Sciatic nerve (tissue), 2 donors: ENCODE measurements at places on chromosomes 2 and 18. TPM values are rescaled to one million over a fixed set of nuclear protein-coding genes. Genes with fewer than 3 reads are reported as not detected.

Gene CTDP1
- total RNA-seq = 15.7 TPM

Gene TBC1D8
- total RNA-seq = 20.1 TPM

Gene SERPINB4
- total RNA-seq = not detected

Gene WIPF1
- total RNA-seq = 107 TPM

DNA sequence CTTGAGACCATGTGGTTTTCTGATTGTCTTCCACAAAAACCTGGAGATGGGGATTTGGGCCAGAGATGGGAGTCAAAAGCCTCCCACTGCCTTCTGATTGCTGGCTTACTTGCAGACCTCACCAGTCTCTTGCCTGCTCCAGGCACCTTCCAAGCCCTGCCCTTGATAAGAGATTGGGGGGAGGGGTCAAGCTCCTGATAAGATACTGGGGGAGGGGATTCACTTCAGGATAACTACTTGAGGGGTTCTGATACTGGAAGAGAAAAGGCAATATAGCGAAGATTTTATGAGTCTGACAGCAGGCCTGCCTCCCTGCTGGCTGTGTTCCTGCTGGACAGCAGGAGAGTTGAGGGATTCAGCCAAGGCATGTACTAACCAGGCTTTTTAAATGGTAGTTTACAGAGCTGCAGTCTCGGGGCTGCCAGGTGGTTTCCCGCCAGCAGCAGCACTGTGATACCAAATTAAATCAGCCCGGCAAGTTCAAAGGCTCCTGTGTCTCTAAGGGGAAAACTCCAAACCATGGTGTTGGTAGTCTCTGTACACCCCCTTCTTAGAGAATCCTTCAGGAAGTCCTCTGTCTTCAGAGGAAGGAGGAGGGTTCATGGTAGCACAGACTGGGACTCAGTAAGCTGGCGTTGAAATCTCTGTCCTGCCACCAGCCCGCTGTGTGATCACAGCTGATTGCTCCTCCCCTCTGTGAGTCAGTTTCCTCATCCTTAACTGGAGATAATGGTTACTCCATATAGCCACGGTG lies 58.3 kb downstream of the FBXO36 start:
- no peak for DNase-seq

GRCh38 chr2:60536746-60537145 lies 16.7 kb downstream of the BCL11A start:
- no peak for DNase-seq

DNA sequence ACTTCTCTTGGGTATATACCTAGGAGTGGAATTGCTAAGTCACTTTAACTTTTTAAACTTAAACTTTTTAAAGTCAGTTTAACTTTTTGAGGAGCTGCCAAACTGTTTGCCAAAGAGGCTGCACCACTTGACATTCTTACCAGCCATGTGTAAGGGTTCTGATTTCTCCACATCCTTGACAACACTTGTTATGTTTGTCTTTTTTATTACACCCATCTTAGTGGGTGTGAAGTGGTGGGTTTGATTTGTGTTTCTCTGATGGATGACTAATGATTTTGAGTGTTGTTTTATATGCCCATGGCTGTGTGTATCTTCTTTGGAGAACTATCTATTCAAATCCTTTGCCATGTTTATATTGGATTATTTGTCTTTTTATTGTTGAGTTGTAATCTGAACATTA lies 13.6 kb downstream of the ASAP2 start:
- DNase-seq = no peak

DNA sequence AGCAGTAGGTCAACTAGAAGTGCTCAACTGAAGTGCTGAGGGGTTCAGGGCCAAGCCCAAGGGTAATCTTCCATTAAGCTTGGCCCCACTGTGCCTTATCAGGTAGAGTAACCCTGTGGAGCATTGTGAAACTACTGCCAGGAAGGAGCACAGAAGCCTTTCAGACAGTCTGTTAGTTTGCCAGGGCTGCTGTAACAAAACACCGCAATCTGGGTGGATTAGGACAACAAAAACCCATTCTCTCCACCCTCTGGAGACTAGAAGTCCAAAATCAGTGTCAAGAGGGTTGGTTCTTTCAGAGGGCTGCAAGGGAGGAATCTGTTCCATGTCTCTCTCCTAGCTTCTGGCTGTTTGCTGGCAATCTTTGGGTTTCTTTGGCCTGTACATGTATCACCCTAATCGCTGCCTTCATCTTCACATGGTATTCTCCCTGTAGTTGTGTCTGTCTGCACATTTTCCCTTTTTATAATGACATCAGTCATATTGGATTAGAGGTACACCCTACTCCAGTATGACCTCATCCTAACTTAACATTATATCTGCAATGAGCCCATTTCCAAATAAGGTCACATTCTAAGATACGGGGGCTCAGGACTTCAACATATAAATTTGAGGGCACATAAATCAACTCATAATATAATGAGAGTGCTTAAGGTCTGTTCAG lies 21.2 kb downstream of the VIT start:
- no peak for DNase-seq
